ENCODE measurements at places on chromosomes 16 and 17.

DNA sequence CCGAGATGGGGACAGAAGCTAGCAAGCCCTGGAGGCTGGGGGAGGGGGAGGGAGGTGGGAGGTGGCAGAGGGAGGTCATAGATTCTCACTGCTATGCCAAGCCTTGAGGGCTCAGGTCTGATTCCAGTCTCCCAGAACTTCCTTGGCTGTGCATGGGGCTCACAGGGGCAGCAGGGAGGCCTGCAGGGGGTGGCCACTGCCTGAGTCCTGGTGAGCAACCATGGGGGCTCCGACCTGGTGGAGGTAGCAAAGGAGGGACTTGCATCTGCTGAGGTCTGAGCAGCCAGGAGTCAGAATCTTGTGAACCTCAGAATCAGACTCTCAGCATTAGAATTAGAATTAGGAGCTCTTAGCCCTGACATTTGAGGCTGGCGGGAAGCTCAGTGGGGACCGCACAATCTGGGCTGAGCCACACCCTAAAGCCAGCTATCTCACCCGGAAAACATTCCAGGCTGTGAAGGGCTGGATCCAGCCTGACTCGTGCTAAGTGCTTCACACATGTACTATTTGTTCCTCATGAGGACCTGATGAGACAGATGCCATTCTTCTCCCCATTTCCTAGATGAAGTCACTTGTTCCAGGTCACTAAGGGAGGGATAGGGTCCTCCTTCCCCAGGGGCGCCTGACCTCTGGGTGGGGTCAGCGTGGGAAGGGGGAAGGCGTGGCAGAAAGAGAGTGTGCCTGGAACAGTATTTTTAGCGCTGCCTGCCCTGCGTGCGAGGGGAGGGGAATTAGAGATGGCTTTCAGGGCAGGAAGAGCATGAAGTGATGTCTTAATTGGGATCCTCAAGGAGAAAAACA, 17.3 kb upstream of the KCNJ12 start:
- DNase-seq = no peak

- DNase-seq = no peak
Measured at GRCh38 chr16:24611310-24611709, 71.9 kb downstream of the RBBP6 start.

DNA sequence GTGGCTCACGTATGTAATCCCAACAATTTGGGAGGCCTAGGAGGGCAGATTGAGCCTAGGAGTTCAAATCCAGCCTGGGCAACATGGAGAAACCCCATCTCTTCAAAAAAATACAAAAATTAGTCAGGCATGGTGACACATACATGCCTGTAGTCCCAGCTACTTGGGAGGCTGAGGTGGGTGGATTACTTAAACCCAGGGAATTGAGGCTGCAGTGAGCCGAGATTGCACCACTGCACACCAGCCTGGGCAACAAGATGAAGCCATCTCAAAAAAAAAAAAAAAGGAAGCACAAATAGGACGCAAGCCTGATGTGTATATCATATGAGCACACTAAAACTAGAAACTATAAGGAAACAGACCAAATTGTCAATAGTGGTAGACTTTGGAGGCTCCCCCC, 17.1 kb upstream of the FLCN start:
- no peak for DNase-seq

DNA sequence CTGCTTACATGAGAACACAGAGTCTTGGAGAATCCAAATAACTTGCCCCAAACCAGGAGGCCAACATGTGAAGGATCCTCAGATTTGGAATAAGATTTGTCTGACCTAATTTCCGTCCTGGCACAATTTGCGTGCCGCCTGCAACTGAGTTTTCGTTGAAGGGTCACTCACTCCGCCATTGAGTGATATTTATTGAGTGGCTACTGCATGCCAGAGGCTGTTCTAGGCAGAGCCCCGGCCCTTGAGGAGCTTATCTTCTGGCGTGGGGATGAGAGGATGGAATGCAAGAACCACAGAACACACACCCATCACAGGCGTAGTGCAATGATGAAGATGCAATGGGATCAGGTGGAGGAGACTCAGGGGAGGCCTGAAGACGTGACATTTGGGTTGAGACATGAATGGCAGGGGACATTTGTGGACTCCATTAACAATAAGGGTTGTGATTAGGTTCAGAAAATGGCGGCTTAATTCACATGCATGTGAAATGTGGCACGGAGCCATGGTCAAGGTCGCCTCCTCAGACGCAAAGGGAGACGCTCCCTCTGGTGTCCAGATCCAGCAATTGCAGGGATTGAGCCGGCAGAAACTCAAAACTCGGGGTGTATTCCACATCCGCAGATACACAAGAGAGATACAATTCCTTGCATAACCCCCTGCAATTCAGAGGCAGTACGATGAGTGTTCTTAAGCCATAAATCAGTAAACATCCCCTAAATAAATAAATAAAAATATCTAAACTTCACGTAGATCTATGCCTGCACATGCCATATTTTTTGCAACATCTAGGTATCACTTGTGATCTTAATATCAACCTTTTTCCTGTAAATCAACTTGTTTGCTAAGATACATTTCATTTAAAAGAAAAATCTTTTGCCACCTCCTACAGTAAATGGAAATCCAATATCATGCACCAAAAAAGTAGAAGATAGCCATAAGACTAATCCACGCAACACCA, 57.9 kb upstream of the CACNG4 start:
- DNase-seq = no peak

DNA sequence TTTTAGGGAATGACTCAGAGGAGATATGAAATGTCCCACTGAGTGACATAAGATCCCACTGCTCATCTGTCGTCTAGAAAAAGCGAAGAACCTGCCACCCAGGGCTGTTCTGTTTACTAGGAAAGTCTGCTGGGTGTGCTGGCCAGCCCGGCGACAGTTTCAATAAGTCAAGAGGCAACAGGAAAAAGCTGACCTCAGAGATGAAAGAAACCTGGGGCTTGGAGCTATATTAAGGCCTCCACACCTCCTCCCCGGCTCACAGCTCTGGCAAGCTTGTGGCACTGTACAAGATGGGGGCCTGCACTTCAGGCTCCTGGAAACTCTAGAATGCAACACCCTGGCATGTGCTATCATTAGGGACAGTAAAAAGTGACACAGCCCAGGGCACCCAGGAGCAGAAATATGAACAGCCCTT, 10.6 kb downstream of the ZFHX3 start:
- no peak for DNase-seq

DNA sequence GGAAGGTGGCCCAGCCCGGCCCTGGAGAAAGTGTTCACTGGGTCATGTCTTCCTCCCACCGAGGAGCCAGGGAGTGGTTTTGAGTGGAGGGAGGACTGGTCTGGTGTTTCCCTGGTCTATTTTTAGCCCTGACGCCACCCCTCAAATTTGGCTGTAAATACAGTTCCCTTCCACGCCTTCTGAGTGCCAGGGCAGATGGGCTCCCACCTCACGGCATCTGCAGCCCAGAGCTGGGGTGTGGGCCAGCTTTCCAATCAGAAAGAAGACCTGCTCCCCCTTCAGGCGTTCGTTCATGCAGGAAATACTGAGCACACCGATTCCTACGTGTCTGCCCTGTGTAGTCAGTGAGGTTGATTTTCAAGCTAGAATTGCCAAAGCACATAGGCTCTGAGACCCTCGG, 53.7 kb downstream of the SNX20 start:
- no peak for DNase-seq

- DNase-seq = no peak
Measured at GRCh38 chr17:56913000-56913311, 893 bp downstream of the TRIM25 start.

DNA sequence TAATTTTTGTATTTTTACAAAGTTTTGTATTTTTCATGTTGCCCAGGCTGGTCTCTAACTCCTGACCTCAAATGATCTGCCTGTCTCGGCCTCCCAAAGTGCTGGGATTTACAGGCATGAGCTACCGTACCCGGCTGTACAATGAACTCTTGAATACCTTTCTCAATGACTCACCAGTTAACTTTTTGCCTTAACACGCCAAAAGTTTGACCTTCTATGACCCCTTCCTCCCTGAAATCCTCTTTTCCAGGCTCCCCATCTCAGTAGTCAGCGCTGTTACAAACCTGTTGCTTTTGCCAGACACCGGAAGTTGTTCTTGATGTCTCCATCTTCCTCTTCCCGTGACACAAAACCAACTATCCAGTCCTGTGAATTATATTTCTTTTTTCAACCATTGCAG, 158.1 kb upstream of the ASIC2 start:
- no peak for DNase-seq

GRCh38 chr17:74868251-74868907, 4.4 kb downstream of the FDXR start:
- DNase-seq = no peak

- DNase-seq = no peak
Measured at GRCh38 chr16:83273504-83274173, 534.1 kb upstream of the HSBP1 start.

GRCh38 chr17:78921437-78921971, 3.7 kb downstream of the TIMP2 start:
- no peak for DNase-seq

- DNase-seq = no peak
Measured at GRCh38 chr17:48492401-48493298, 38.2 kb downstream of the HOXB1 start.

DNA sequence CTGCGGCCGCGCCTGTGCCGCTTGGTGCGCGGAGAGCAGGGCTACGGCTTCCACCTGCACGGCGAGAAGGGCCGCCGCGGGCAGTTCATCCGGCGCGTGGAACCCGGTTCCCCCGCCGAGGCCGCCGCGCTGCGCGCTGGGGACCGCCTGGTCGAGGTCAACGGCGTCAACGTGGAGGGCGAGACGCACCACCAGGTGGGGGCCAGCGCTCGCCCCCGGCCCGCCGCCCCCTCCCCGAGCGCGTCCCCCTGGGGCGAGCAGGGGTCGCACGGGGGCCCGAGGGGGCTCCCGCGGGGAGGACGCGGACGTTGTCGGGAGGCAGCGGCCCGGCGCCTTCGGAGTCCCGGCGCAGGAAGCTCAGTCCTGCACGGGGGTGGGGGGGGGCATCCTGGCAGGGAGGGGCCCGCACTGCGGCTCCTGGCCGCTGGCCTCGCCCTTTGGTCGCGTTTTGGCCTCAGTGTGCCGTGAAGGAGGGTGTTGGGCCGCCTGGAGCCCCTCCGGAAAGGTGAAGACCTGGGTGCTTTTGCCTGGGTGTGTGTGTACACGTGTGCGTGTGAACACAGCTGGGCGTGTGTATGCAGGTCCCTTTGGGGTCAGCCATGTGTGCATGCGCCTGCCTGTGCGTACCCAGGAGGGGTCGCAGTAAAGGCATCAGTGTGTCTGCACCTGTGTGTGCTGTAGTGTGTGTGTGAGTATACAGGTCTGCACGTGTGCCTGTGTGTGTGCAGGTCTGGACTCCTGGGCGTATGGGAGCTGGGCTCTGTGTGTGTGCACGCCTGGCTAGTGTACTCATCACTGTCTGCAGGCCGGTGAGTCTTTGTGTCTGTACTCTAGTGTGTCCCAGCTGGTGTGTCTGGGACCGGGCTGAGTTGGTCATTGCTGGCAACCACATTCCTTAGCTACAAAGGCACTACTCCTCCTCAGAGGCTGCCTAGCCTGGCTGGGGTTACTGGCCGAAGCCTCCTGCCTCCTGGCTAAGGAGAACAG, 615 bp downstream of the NHERF2 start:
- DNase-seq = no peak

- no peak for DNase-seq
Measured at GRCh38 chr17:57488856-57489255, 232.5 kb downstream of the MSI2 start.

DNA sequence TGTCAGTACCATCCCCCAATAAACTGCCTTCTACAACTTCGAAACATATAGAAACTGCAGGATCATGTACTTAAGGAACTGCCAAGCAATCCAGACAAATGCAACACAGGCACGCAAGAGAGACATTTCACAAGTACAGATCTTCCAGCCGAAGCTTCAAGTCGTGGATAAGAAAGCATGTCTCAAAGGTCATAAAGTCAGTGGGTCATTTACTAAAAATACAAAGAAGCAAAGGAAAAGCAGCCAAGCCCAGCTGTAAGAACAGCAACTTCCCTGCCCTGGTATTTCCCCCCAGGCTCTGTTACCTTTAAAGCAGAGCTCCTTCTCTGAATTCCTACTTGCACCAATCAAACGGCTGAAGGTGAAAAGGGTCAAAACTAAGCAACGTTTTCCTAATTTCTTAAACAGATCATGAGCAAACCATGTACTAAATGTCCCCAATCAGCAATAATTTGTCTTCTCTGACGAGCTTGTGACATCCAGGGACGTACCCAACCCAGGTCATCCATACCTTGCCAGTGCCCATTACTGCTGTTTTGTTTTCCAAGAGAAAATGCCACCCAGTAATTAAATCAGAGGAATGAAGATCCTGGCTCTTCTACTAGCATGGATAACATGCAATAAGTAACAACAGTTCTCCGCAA, 1.7 kb downstream of the AKTIP start:
- no peak for DNase-seq

DNA sequence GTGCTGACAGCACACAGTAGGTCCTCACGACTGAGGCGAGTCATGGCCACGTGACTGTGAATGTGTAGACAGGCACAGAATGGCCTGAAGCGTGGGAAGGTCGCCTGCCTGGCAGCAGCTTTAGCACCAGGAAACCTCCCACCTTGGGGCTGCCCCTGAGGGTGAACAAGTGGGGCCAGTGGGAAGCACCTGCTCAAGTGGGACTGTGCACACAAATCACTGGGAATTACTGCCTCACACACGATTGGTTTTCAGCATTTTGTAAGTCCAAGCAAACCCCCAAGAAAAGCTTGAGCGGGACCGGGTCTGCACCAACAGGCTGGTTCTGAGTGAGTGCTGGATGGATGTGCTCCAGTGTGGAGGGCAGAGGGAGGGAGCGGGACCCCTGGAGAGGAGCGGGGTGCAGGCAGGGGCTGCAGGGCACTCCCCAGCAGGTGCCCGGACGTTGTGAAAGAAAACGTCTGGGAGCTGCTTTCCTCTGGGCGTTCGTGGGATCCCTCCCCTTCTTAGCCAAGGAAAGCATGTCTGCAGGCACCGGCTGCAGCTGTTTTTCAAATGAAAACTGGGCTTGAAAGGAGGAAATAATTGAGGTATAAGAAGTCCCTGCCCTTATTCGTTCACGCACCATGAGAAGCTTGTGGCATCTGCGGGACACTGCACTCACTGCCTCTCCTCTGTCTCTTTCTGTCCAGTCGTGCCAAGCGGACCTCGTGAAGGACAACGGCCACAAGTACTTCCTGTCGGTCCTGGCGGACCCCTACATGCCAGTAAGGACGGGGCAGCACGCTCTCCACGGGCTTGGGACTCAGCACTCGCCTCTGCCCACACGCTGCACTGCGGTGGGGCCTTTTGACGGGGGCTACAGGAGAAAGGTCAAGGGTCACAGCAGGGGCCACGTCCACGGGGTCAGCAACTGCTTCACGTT, 111.7 kb upstream of the CHMP6 start:
- no peak for DNase-seq

GRCh38 chr16:30187556-30187865, 4.1 kb downstream of the CORO1A start:
- no peak for DNase-seq

- no peak for DNase-seq
Measured at GRCh38 chr17:31609331-31609730, 217.9 kb downstream of the RAB11FIP4 start.

DNA sequence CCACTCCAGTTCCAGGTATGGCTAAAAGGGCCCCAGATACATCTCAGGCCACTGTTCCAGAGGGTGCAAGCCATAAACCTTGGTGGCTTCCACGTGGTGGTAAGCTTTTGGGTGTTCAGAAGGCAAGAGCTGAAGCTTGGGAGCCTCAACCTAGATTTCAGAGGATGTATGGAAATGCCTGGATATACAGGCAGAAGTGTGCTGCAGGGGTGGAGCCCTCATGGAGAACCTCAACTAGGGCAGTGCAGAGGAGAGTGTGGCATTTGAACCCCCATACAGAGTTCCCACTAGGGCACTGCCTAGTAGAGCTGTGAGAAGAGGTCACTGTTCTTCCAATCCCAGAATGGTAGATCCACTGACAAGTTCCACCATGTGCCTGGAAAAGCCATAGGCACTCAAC, 267.3 kb downstream of the SLC39A11 start:
- no peak for DNase-seq

Measured in vagina (tissue), 2 donors.